ENCODE measurements at places on chromosomes 11 and 22.

DNA sequence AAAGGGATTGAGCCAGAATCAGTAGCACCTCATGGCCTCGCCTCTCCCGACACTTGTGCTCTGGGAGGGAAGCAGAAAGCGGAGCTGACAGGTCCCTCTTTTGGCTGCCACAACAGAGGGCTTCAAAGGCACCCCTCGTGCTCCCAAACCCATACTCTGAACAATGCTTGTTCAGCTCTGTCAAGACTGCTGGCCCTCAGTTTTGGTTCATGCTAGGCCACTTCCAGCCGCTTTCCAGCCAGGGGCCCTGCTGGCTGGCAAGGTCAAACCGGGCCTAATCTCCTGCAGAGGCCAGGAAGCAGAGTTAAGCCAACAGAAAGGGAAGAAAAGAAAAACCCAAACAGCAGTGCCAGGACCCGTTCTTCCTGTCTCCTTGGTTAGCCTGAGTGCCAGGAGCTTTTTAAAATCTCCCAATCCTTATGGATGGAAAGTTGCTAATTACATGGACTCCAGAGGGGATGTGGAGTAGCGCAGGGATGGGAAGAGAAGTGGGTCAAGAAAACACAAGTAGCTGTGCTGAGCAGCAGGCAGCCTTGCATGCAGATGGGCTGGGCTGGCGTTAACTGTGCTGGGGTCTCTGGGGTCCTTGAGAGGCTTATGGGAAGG is 150.6 kb downstream of the GRIK4 start:
- DNase-seq, result no peak

GRCh38 chr11:18000760-18001159 is 12.1 kb downstream of the SERGEF start:
- DNase-seq, result no peak

- DNase-seq, result no peak
Observed at GRCh38 chr11:16969010-16969999, 44.9 kb downstream of the PLEKHA7 start.

- no peak for DNase-seq
Observed at GRCh38 chr22:50188356-50188755, 2.6 kb downstream of the TRABD start.

DNA sequence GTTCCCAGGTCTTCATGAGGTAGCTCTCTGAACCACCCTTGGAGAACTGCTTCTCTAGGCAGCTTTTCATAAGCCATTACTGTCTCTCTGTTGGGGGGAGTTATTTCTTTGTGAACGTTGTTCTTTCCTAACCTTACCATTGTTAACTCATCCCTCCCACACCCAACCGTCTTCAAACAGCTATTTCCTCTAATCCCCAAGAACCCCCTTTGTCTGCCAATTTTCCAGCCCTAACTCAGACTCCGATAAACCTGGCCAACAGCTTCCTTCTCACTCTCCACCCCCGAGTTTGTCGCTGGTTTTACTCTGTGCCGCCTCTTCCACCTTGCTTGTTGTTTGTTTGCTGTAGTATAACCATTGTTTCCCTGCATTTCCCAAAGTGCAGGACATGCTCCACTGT is 131.5 kb downstream of the CCDC34 start:
- DNase-seq, result no peak

All from esophagus muscularis mucosa (tissue), 4 donors.